Kidney epithelial cell (primary cell): ENCODE measurements at places on chromosomes 3 and 15.

DNA sequence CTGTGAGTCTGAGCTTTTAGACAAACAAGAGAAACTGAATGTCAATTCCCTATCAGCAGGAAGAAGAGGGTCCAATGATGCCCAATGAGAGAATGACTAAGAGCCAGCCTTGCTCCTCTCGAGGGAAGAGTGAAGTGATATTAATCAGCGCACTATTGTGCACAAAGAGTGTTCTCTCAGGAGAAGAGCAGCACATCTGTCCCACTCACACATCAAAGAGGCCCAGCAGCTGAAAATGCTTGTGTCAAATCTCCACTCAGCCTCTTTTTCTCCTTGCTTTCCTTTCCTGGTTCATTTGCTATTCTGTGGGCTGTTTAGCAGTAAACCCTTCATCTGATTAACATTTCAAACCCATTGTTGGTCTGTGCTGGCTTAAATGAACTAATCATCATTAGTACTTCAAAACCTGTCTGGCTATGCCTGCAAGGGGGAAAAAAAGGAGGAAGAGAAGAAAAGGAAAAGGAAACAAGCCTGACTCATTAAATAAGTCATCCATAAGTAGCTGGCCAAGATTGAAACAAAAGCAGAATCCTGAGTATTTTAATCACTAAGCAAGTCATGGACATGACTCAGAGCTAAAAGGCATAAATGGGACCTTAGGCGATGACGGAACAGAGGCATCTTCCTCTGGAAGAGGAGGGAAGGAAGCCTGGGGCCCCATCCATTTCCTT is 912.7 kb downstream of the TUSC7 start:
- DNase-seq: peak; percentile 85

DNA sequence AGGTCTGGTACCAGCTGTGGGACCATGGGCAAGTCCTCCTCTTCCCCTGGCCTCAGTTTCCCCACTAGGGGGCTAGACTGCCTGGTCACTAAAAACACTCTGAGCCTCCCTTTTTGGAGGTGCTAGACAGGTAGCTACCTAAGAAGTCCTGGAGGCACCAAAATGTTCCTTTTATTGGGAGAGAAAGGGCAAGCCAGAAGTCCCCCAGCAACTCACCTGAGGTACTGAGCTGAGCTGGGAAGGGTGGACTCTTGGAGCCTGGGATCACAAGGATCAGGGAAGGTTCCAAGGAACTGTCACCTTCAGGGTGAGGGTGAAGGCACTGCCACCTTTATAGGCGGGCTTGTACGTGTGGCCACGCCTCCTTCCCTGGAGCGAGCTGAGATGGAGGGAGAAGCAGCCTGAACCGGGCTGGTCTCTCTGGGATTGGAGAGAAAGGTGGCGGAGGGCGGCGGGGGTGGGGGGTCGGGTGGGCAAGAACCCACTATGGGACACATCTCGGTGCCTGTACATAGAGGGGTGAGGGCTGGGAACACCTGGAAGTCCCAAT is at the start of gene CYP1A1:
Gene CYP1A1 (minus strand): TSS at position 304 of the 550 bp plus-strand sequence. CDS start 2,431 bp downstream, outside the sequence.
- DNase-seq: no peak

GRCh38 chr3:149128821-149129220 is 617 bp upstream of the HPS3 start:
- DNase-seq: no peak

DNA sequence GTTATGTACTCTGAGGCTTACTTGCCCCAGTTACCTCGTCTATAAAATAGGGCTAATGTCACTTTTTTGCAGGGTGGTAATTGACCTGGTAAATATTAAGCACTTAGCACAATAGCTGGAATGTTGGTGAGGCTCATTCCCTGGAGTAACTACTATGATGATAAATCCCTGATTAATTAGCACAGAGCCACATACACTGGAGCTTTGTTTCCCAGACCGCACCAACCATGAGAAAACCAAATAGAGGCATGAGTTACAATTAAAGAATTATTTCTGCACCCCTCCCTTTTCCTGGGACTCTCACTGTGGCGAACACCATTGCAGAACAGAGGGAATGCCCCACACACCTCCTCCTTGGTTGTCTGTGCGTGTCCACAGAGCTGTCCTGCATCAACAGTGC is 76.6 kb upstream of the CPOX start:
- no peak for DNase-seq

DNA sequence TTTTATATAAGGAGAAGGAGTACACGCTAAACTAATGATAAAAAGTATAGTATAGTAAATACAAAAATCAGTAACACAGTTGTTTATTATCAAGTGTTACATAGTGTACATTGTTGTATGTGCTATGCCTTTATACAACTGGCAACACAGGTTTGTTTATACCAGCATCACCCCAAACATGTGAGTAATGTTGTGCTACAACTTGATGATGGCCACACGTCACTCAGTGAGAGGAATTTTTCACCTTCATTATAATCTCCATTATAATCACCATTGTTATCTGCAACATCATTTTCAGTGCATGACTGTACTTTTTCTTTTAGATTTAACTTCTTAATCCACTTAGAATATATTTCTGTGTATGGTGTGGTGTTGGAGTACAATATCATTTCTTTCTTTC is 204.0 kb upstream of the CTNNB1 start:
- DNase-seq: no peak

- peak; percentile 71 for DNase-seq
These were observed 227.3 kb downstream of the ITPR1 start for GRCh38 chr3:4720316-4721075.
